ENCODE measurements at places on chromosomes 6 and 20.

DNA sequence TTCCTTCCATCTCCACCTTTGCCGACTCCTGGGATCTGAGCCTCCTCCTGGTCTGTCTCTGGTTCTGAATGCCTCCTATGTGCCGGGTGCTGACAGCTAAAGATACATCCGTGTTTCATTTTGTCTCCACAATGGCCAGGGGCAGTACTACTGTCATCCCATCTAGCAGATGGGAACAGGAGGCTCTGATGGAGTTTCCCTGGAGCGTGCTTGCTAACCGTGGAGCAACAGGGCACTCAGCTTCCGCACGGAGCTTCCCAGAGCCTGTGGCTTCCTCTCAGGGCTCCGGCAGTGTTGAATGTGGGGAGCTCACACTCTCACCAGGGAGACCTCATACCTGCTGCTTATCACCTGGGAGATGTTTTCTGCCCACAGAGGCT, 11.9 kb upstream of the NPBWR2 start:
- DNase-seq: no peak

GRCh38 chr20:64261138-64261537, 5.6 kb downstream of the PCMTD2 start:
- no peak for DNase-seq

DNA sequence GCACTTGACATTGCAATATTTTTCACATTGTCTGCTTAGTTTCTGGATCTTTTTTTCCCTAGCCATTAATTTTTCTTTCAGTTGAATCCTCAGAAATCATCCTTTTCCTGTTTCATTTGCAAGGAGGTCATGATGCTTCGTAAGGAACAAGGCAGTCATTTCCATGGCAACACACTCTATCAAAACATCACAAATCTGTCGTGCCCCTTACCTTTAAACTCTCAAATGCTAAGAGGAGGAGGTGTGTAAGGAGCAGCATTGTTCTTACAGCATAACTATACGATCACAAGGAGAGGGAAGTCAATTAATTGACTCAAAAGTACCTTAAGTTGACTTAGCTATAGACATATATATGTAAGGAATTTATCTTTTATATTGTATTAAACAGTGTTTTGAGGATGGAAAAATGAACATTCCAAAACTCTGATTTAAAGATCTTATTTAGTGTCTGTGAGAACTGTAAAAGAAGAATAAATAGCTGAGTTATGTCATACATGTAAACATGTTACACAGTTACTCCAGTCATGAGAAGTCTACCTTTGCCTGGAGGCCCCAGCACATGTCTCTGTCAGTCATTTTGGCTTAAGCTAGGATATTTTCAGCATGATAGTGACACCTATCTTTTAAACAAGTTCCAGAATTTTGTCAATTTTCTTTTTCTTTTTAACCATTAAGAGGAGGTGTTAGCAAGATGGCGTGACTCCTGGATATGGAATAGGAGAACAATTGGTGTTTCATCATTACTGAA, 41.6 kb downstream of the CDKAL1 start:
- DNase-seq: no peak

DNA sequence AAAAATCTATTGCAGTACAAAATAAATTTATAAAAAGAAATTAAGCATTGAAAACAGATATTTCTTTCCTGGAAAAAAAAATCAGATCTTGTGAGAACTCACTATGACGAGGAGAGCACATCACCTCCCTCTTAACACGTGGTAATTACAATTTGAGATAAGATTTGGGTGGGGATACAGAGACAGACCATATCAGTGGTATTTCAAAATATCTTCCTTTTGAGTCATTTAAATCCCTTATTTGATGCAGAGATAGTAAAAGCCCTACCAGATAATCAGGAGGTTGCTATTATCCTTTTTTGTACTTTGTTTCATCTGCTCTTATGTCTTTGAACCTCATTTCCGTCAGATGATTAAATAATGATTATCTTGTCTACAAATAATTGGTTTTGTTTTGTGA, 800.4 kb downstream of the KIF16B start:
- no peak for DNase-seq

DNA sequence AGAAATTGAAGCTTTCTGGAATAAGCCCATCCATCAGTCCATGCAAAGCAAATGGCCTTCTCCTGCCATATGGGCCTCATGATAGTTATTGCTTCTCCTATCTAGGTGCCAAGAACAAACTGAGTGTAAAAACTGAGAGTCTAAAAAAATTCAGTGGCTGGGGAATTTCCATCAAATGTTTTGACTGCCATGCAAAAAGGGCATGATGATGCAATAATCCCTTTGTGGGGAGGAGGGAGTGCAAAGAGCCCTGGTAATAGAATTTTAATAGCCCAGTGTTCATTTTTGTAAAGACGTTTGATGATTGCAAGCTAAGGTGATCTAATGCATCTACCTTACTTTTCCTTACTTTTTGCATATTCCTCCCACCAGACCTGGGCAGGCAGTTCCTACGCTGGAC, 683.7 kb downstream of the EPM2A start:
- no peak for DNase-seq

- no peak for DNase-seq
Measured at GRCh38 chr6:76633259-76633658, 560.8 kb upstream of the IMPG1 start.

DNA sequence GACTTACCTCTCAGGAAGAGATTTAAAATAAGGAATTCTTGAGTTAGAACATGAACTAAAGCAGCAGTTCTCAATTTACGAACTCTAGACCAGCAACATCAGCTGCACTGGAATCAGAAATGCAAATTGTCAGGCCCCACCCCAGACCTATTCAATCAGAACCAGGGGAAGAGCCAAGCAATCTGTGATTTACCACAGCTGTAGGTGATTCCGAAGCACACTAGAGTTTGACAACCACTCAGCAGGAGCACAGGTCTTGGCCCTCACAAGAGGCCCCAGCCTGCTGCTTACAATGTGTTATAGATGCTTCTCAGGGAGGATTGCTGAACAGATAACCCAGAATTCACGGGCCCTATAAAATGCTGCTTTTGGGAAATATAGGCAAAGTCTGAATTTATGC, 279.2 kb downstream of the PTPRK start:
- no peak for DNase-seq

DNA sequence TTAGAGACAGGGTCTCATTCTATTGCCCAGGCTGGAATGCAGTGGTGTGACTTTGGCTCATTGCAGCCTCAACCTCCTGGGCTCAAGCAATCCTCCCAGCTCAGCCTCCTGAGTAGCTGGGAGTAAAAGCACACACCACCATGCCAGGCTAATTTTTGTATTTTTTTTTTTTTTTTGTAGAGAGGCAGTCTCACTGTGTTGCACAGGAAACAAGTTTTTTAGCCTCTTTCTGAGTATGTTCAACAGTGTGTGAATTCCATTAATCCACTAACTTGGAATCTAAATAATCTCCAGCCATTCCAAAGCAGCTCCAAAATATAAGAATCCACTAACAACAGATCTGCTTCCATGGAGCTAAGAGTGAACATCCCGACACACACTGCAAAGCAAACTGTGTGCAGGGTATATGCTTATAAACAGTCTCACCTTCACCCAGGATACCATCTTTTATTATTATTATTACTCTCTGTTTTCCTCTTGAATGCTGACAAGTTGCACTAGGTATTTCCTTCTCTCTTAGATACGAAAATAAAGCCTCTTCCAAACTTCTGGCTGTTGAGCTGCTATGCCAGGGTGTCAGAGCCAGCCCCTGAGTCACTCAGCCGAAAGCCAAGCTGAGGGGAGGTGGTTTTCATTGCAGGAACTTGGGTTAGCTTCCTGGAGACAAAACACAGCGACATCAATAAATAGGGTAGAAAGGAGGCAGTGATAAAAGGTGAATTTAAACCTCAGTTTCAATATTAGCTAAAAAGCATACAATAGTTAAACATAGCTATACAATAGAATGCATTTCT, 264.9 kb downstream of the HIVEP2 start:
- DNase-seq: no peak

GRCh38 chr6:17258749-17259148, 22.4 kb upstream of the RBM24 start:
- DNase-seq: no peak

GRCh38 chr6:30234356-30234755, 21.1 kb upstream of the TRIM26 start:
- DNase-seq: no peak

DNA sequence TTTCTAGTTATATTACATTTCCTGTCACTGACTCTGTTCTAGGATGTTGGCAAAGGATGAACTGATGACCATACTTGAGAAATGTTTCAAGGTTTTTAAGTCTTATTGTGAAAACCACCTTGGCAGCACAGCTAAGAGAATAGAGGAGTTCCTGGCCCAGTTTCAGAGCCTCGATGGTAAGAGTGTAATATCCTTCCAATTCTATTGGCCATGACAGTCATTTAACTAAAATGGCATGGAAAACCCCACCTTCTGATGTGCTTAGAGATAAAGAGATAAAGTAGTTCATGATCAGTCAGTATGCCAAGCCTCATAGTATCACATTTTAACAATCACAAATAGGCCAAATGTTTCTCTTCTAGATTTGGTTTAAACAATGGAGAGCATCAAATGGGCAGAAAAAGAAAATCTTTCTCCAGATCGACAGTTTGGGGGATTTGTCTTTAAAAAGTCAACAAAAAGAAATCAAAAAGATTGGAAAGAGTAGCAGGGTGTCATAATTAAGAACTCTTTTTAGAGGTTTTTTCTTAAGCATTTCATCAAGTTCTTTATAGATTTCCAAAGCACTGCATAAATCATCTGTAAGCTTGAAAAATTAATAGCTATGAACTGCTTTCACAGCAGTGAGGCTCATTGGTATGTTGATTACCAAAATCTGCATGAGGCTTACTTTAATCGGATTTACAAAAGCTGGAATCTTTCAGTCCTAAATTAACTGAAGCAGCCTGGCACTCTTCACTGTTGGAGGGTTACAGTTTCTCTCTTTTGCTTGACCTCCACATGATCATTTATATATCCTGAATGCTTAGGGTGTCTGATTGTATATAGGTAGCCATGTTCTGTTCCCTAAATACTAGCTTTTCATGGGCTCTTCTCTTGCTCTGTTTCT, 48.7 kb downstream of the AKIRIN2 start:
- DNase-seq: no peak

- no peak for DNase-seq
Measured at GRCh38 chr6:36559011-36559793, 11.9 kb upstream of the STK38 start.

DNA sequence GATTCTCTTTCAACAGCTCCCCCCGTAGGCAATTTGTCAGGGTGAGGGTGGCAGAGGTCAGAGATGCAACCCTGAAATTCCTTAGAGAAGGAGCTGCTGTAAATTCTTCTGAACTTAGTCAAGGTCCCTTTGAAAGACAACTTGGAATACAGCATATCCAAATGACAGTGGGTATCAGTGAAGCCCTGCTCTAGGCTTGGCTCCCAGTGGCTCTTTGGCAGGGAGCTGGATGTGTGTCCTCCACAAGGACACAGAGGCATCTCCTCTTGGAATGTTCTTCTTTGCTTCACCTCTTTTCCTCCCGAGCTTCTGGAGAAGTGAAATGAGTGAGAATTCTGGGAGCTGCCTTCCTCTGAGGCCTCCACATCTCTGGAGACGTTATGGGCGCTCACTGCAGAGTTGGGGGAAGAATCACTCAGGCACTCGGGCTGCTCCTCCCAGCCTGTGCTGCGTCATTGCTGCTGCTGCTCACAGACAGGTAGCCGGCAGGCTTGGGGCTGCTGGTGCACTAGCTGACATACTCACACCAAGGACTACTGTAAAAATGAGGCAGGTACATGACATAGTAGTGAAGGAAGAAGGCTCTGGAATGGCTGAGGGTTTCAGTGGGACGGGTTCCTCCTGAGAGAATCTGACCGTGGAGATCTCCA, 34.1 kb downstream of the DYNLT1 start:
- DNase-seq: no peak

GRCh38 chr20:9218531-9218961, 149.7 kb downstream of the PLCB4 start:
- no peak for DNase-seq

- DNase-seq: no peak
Measured at GRCh38 chr6:77205936-77206335, 257.4 kb downstream of the HTR1B start.

DNA sequence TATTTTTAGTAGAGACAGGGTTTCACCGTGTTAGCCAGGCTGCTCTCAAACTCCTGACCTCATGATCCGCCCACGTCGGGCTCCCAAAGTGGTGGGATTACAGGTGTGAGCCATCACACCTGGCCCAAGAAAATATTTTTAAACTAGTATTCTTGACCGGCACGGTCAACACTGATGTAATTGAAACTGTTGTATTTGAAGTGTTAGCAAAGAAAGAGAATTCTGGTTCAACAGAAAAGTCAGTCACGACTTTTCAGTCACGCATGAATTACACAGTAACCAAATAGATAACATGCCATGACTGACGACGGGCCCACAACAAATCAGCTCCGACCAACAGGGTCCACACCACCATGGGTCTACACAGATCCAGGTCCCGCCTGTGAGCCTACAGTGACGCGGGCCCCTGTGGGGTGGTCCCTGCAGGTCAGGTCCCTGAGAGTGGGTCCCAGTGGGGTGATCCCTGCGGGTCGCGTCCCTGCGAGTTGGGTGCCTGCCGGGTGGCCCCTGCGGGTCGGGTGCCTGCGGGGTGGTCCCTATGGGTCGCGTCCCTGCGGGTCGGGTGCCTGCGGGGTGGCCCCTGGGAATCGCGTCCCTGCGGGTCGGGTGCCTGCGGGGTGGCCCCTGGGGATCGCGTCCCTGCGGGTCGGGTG, 1.0 kb downstream of the GMEB2 start:
- no peak for DNase-seq

- no peak for DNase-seq
Measured at GRCh38 chr20:32585586-32586127, 524 bp upstream of the NOL4L start.

GRCh38 chr20:50355590-50356524, 154.3 kb upstream of the PTPN1 start:
- DNase-seq: no peak

DNA sequence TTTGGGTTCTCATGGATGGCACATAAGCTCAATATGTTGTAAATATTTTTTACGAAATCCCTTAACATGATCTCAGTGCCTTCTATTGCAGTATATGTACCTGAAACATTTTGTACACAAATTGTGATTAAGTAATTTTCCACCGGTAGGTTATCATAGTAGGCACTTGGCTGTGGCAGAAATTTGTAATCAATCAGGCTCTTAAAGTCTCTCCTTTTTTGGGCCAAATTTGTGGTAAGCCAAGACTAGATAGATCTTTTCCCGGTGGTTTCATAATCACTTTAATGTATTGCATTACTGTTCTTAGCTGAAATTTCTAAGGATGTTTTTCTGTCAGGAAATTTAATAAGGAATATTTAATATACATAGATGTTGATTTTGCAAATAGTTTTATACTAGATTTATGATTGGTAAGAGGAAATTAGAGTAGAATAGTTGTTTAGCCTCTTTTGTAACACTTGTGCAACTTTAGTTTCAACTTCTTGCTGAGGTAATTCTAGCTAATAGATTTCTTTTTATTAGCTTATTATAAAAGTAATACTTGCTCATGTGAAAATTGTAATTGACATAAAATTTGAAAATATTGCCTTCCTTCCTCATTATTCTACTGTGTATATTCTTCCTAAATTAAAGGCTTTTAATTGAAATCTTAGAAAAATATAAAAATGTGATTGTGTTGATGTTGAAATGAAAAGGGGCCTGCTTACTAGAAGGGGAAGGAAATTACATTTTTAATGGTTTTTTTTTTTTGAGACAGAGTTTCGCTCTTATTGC, 3.2 kb downstream of the PCMT1 start:
- DNase-seq: no peak
